ENCODE measurements at places on chromosomes 11 and 22. TPM values are rescaled to one million over a fixed set of nuclear protein-coding genes. Genes with fewer than 3 reads are reported as not detected.

Gene VSIG10L2
- not detected for total RNA-seq

Gene TECTA
- 0.26 TPM for total RNA-seq

GRCh38 chr11:77074205-77074604 is 7.4 kb downstream of the CAPN5 start:
- no peaks in the 10 kb centered on the region for H3K27me3 ChIP-seq
- no peak for DNase-seq
- H3K4me3 ChIP-seq, result no peak overlapping the region

DNA sequence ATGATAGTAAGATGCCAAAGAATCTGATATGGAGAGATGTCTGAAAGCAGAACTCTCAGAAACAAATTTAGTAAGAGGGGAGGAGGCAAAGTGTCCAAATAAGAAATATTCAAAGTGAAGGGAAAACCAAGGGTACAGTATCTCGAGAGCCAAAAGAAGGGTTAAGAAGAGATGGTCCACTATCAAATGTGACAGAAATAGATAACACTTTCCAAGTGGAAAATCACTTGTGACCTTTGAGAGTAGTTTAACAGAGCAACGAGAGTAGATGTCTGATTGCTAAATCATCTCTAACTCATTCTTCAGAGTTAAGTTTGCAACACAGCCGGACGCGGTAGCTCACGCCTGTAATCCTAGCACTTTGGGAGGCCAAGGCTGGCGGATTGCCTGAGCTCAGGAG is 4.3 kb upstream of the BUD13 start:
- H3K36me3 ChIP-seq, result peaks cover 8% of the 10 kb centered on the region
- H3K27ac ChIP-seq, result no peak overlapping the region
- H3K27me3 ChIP-seq, result no peaks in the 10 kb centered on the region

DNA sequence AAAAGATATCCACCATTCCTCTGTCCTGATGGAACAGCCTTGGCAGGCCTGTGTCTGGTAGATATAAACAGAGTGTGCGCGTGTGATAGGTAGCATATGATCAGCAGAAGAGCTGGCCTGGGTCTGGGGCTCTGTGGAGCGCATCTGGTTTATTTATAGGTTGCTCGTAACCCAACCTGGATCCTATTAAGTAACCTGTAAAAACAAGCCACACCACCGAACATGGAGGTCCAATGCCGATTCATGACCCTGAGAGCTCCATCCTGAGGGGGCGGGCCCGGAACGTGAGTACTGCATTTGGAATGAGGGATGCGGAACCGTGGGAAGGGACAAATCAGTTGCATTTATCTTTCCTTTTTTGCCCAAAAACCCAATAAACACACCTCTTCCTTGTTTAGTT is 31.9 kb upstream of the APOL5 start:
- no peaks in the 10 kb centered on the region for H3K36me3 ChIP-seq
- H3K27ac ChIP-seq, result no peak overlapping the region
- peak; percentile 49 for DNase-seq

GRCh38 chr11:2208691-2209369 is 37.2 kb upstream of the TH start:
- H3K27ac ChIP-seq, result no peak overlapping the region
- H3K36me3 ChIP-seq, result no peaks in the 10 kb centered on the region
- H3K4me3 ChIP-seq, result no peak overlapping the region
- DNase-seq, result no peak
- H3K4me1 ChIP-seq, result no peaks in the 10 kb centered on the region

- no peaks in the 10 kb centered on the region for H3K36me3 ChIP-seq
- H3K4me3 ChIP-seq, result no peak overlapping the region
- DNase-seq, result peak; percentile 45
- no peak overlapping the region for H3K27ac ChIP-seq
- peaks cover 10% of the 10 kb centered on the region for H3K4me1 ChIP-seq
Measured at GRCh38 chr11:86046116-86046515, 22.8 kb downstream of the PICALM start.

Data from fibroblast of lung (primary cell).